ENCODE measurements at places on chromosomes 4 and X.

- no peak for DNase-seq
Measured at GRCh38 chrX:44675362-44676024, 132.8 kb upstream of the FUNDC1 start.

DNA sequence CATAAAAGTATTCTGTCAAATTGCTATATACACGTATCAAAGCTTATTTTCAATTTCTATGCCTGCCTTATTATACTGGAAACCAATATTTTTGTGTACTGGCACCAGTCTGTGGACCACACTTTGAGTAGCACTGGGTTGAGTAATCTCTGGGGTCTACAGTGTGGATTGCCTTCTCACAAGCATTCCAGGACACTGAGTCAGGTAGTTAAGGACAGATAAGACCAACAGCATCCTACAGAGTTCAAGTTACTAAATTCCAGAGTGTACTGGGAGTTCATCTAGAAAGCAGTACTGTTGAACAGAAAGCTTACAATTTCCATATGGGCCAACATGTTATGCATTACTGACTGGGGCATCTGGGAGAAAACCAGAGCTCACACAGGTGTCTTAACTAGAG lies 61.8 kb downstream of the VMA21 start:
- no peak for DNase-seq

DNA sequence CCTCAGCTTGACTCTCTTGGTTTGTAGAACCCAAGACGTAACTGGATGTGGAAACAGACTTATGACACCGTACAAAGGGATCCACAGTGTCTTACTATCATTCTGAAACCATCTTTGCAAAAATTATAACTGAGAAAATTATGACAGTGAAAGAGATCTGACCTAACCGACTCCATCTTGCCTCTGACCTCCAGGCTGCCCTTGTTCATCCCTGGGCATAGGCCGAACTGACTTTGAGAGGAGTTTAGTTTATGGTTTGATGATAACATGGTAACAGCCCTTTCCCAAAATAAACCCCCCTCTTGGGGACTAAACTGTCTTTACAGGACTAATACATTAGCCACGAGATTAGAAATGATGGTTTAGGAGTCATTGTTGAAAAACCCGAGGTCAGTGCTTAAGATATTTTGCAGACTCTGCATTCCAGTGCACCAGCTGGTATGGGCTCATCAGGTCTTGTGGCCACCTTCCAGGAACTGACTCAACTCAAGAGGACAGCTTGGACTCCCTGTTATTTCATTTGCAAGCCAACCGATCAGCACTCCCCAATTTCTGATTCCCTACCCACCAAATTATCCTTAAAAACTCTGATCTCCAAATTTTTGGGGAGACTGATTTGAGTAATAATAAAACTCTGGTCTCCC lies 49.6 kb downstream of the CASP3 start:
- no peak for DNase-seq

DNA sequence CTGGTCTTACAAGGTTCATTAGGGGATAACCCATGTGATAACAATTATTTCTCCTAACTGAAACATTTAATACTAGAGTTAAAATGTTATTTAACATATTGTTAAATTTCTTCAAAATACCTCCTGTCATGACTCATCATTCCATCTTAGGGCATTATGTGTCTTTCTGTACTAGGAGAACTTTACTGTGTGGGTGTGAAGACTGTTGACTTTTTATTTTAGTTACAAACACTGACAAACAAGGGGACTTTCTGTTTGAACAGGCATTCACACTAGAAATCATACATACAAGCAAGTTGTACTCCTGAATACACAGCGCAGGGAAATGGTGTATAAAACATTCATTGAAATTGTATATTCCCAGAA lies 175.9 kb downstream of the FBXW7 start:
- DNase-seq: no peak

DNA sequence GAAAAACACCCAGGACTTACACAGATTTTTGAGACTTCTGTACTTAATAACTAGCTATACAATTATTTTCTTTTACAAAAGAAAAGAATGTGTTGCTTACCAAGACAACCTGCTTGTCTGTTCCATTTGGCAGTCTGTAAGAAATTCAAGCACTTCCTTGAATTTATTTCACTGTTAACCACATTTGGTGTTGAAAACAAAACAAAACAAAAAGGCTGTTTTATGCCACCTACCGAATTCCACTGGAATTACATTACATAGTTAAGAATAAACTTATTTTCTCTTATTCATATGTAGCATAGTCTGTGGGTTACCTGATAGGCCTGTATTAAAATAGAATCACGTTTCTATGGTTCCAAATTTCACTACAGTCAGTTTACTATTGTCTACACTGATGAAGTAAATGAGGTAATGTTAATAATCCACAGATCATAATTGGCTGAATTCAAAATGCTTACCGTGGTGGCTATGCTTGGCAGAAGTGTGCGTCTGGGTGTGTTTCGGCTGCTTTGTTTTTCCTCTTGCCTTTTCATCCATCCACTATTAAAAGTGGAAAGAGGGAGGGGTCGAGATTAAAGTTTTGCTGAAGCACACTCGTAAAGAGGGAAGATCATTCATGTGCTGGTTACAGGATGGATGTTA lies at the start of gene TLR1:
TSS of gene TLR1 (minus strand) at position 138 of the 642 bp plus-strand sequence. CDS start 5,960 bp downstream, outside the sequence.
- no peak for DNase-seq

- DNase-seq: no peak
Measured at GRCh38 chr4:119861731-119862130, 204.9 kb downstream of the MAD2L1 start.

GRCh38 chr4:119238068-119238722 lies 25.7 kb downstream of the USP53 start:
- DNase-seq: peak; percentile 13

DNA sequence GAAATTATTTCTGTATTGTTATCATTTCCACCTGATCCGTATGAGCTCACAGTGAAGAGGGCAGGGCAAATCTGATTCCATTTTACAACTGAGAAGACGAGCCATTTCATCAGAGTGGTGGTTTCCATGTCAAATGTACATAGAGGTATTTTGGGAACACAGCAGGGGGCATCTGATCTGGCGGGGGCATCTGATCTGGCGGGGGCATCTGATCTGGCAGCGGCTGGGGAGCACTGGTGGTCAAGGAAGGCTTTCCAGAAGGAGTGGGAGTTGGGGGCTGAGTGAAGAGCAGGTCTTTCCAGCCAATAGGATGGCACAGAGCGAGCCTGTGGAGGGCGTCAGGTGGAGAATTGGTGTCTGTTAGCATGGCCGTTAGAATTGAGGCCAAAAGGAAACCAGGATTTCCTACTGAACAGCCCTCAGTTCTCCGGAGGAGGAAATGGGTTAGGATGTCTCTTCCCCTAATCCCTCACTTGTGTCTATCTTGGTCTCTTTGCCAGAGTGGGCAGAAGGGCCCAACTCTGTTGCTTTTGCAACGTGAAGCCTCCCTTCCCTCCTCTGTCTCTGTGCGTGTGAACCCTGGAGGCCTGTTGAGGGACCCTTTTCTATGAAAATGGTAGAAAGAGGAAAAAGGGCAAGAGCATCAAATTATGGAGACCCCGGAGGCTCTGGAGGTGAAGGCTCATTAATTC lies 41.3 kb downstream of the RHOH start:
- DNase-seq: no peak

DNA sequence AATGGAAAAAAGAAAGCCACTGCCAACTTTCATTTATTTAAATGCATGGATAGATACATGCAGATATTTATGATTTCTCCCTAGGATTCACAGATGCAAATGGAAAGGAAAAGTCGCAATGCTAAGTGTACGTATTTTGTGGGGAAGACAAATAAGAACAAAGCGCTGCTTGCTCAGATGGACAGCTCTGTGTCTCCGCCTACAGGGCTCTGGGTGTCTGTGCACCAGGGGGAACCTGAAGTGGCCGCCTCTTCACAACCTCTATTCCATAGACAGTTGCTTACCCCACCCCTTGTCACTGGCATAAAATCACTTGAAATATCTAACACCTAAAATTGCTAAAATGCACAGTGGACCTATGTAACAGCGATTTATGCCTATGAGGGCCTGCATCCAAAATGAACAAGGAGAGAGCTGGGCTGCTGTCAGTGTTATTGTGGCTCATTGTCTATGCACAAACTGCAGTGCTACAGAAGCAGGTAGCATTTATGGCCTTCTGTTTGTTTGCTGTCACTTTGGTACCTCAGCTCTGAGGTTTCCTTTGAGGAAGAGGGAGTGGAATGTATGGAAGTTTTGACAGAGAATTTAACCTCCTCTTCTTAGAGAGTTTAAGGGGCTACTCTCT lies 58.6 kb upstream of the PAGE1 start:
- DNase-seq: no peak

- no peak for DNase-seq
Measured at GRCh38 chrX:110178179-110178865, 139.6 kb downstream of the AMMECR1 start.

DNA sequence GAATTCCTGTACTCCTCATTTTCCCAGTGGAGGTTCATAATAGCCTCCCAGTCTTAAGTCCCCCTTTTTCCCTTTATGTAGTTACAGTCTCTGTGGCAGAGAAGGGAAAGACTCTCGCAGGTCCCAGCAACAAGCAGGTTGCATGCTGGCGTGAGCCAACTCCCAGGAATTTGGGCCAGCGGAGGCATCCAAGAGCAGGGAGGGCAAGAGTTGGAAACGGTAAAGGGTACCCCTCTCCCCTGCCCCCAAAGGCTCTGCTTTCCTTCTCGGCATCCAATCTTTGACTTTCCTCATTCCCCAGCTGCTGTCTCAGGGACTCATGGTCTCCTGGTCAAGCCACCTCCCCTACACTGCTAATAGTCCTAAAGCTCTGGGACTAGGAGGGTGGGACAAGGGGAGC lies 15.4 kb upstream of the HSFX2 start:
- no peak for DNase-seq

DNA sequence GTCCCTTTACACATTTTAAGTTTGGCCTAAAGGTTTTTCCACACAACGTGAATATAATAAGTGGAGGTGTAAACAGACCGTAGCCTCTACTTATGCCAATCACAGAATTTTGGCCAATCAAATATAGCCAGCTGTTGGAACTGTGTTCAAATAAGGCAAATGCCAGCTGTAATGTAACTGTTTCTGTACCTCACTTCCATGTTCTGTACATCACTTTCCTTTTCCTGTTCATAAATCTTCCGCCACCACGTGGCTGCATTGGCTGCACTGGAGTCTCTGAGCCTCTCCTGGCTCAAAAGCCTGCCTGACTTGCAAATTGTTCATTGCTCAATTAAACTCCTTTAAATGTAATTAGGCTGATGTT lies 105.1 kb upstream of the SMIM31 start:
- DNase-seq: no peak

- DNase-seq: no peak
Measured at GRCh38 chr4:171279131-171279530, 534.1 kb upstream of the GALNTL6 start.

GRCh38 chr4:154366956-154367355 lies 124.6 kb downstream of the DCHS2 start:
- DNase-seq: no peak

DNA sequence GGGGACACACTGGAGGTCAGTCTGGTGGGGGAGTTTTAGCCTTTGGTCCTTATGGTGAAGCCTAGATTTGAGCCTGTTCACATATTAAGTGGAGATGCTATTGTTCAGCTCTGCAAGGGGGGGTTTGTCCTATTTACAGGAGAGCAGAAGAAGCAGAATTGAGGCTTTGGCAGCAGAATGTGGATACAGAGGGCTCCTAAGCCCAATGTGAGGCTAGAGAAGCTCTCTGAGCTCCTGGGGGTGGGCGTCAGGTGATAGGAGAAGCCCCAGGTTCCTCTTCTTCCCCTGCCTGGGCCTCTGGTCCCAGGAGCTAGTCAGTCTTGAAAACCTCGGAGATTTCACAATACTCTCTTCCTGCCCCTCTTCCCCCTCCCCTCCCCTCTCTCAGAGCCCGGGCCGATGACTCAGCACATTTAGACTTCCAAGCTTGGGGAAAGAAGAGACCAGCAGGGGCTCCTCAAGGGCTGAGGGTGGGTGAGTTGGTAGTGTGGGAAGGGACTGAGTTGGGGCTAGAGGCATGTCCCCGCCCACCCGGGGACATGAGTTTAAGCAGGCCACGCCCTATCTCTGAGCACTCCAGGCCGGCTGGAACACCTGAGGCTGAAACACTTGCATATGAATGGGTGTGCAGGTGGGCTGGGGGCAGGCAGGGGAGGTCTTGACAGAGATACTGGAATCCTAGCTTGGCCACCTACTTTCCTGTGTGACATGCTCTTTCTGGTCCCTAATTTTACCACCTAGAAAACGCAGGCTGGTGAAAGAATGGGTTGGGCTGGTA lies 3.4 kb downstream of the TFE3 start:
- no peak for DNase-seq

GRCh38 chrX:9091258-9091657 lies 57.3 kb upstream of the FAM9B start:
- no peak for DNase-seq

- no peak for DNase-seq
Measured at GRCh38 chrX:19372547-19373331, 29.0 kb downstream of the PDHA1 start.

DNA sequence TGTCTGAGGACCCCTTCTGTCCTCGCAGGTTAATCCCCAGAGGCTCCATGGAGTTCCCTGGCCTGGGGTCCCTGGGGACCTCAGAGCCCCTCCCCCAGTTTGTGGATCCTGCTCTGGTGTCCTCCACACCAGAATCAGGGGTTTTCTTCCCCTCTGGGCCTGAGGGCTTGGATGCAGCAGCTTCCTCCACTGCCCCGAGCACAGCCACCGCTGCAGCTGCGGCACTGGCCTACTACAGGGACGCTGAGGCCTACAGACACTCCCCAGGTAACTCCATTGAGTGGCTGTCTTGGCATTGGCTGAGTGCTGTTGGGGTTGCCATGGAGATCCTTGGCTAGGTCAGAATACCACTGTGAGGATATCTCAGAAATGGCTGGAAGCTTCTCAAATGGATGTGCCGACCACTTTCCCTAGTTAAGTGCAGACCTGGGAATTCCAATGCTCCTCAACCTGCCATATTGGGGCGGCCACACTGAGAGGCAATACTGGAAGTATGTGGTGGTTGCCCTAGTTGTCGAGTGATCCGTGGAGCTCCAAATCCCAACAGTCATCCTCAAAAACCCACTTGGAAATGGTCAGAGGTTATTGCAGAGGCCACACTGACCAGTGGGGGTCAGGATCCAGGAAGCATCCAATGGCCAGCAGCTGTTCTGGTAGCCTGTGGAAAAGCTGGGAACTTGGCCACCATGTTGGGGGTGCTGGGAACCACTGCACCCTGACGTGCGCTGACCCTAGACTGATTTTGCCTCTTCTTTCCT lies 4.9 kb downstream of the GATA1 start:
- no peak for DNase-seq

- DNase-seq: no peak
Measured at GRCh38 chrX:149129767-149130166, 375.3 kb downstream of the IDS start.

- DNase-seq: no peak
Measured at GRCh38 chr4:53716471-53717063, 125.3 kb upstream of the LNX1 start.

DNA sequence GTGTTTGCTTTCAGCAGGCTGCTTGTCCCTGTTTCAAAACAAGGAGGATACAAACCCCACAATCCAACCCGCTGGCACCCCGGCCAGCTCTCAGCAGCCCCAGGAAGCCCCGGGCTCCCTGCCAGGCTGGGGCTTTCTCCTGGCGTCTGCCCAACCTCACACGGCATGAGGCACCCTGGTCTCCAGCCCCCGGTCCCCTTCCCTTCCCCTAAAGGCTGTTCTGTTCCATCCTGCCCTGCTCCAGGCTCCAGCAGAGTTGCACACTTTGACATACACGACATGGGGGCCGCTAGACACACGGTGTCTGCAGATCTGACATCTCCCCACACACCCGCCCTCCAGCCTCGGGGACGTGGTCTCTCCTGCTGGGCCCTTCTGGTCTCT lies 107.7 kb upstream of the ADRA2C start:
- DNase-seq: no peak
